ENCODE measurements at places on chromosomes 16 and 17. TPM values are rescaled to one million over a fixed set of nuclear protein-coding genes. Genes with fewer than 3 reads are reported as not detected.

GRCh38 chr16:80741724-80742123 is 62.7 kb downstream of the CDYL2 start:
- DNase-seq, result no peak
- H3K4me3 ChIP-seq, result no peak overlapping the region
- no peaks in the 10 kb centered on the region for H3K36me3 ChIP-seq
- no peaks in the 10 kb centered on the region for H3K27me3 ChIP-seq

DNA sequence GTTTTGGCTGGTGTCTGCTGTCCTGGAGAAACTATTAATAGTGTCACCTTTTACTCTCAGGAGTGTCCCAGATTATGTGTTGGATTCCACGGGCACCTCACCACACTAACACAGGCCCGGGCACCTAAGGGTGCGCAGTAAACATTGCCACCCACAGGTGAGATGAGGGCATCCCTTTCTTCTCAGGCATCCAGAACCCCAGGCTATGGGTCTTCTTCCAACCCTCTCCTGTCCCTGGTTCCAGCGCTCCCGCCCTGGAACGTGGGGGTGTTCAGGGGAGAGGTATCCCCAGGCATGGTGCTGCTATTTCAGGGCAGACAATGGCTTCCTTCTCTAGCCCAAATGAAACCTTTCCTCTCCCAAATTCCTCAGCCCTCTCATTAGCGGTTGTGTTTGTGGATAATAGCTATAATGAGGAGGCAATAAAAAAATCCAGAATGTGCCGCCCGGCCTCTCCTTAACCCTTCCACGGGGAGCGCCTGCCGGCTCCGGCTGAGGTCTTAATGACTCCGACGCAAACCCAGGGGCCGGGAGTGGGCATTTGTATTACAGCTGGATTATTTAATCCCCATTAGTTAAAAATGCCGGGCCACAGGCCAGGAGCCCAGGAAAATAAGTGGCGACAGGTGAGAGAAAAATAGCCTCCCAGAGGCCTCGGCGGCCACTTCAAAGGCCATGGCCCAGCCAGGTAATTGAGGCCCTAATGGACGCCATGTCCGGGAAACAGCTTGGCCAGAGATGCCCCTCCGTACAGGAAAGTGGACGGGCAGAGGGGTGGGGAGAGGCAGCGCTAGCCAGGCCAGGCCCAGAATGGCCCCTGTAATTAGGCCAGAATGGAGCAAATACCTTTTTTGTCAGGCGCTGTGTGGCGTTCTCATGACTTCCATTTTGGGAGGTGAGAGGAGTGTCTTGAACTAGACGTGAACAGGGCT is 102.8 kb downstream of the IRX5 start:
- peaks cover 9% of the 10 kb centered on the region for H3K27me3 ChIP-seq
- H3K27ac ChIP-seq, result no peak overlapping the region
- no peak overlapping the region for H3K4me3 ChIP-seq
- no peak for DNase-seq
- H3K4me1 ChIP-seq, result no peaks in the 10 kb centered on the region

NPIPB13 gene
- 13.6 TPM for total RNA-seq

- no peaks in the 10 kb centered on the region for H3K27me3 ChIP-seq
- DNase-seq, result no peak
- H3K4me3 ChIP-seq, result no peak overlapping the region
These were observed 17.0 kb downstream of the N4BP1 start for GRCh38 chr16:48592839-48593429.

DNA sequence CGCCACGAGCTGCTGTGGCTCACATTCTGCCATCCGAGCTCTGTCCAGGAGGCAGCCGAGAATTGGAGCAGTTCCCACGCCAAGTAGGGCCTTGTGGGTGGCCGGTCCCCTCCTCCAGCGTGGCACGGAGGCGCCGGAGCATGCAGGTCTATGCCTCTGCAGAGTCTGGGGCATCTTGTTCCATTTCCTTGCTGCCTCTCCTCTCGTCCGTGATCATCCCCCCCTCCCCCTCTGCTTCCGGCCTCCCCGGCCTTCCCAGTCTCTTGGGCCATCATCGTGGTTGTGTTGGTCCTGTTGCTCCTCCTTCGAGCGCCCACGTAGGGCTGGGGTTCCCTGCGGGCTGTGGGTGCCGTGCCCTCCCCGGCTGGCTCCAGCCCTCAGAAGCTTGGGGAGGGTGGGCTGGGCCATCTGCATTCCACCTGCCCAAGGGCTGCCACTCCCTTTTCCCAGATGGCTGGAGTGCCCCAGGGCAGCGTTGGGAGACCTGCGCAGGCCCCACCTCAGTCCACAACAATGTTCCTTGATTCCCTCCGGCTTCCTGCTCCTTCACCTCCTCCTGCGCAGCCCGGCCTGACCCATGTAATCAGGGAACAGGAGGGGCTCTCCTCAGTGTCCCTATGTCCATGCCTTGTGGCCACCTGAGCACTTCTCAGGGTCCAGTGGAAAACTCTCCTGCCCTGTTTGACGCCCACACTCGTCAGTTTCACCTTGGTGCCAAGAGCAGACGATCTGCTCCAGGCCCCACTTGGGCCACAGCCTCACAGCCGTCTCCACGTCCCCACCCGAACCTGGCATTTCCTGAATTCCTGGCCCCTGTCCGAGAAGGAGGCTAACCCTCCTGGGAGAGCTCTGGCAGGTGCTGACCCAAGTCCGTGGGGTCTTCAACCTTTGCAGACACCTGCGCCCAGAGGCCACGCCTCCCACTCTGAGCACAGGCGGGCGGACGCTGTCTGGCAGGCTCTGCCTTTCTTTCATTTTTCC is 37.1 kb downstream of the BAIAP2 start:
- DNase-seq, result peak; percentile 65
- no peaks in the 10 kb centered on the region for H3K27me3 ChIP-seq
- H3K27ac ChIP-seq, result peak overlapping the region; percentile 46
- H3K36me3 ChIP-seq, result no peaks in the 10 kb centered on the region
- H3K4me1 ChIP-seq, result peaks cover 14% of the 10 kb centered on the region
- no peak overlapping the region for H3K4me3 ChIP-seq

GRCh38 chr16:78364556-78364880 is 265.1 kb downstream of the WWOX start:
- no peaks in the 10 kb centered on the region for H3K4me1 ChIP-seq
- no peaks in the 10 kb centered on the region for H3K36me3 ChIP-seq
- no peak for DNase-seq
- no peaks in the 10 kb centered on the region for H3K27me3 ChIP-seq

RPUSD1 gene
- 12.6 TPM for total RNA-seq

DNA sequence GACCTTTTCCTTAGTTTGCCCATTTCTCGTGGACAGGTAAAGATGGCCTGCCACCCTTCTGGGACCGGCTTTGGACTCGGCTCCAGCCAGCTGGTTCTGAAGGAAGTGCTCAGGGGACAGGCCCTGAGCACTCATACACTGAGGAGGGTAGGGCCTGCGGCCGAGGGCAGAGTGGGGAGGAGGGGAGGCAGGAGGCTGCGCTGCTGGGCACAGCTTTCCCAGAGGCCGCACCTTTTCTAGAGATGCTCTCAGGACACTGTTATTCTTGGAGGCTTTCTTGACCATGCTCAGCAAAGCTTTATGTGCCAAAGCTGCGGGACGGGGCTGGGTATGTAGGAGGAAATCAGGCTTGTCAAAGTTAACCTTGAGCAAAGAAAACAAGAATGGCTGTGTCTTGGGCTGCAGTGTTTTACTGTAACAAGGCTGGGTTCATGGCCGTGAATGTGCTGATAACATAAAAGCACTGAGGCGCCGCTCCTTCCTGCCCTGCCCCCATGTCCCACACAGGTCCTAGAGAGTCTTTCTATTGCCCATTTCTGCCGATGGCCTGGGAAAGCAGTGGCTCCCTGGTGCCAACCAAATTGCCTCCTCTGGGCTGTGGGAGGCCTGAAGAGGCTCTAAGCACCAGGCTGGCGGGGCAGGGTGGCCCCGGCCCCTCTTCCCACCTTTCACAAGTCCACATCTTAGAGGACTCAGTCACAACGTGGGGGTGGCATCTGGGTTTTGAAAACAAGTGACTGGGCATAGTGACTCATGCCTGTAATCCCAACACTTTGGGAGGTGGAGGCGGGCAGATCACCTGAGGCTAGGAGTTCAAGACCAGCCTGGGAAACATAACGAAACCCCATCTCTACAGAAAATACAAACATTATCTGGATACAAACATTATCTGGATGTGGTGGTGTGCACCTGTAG is 22.3 kb upstream of the TIMP2 start:
- no peaks in the 10 kb centered on the region for H3K36me3 ChIP-seq
- H3K4me1 ChIP-seq, result no peaks in the 10 kb centered on the region
- H3K27me3 ChIP-seq, result no peaks in the 10 kb centered on the region
- H3K4me3 ChIP-seq, result no peak overlapping the region
- no peak overlapping the region for H3K27ac ChIP-seq

DNA sequence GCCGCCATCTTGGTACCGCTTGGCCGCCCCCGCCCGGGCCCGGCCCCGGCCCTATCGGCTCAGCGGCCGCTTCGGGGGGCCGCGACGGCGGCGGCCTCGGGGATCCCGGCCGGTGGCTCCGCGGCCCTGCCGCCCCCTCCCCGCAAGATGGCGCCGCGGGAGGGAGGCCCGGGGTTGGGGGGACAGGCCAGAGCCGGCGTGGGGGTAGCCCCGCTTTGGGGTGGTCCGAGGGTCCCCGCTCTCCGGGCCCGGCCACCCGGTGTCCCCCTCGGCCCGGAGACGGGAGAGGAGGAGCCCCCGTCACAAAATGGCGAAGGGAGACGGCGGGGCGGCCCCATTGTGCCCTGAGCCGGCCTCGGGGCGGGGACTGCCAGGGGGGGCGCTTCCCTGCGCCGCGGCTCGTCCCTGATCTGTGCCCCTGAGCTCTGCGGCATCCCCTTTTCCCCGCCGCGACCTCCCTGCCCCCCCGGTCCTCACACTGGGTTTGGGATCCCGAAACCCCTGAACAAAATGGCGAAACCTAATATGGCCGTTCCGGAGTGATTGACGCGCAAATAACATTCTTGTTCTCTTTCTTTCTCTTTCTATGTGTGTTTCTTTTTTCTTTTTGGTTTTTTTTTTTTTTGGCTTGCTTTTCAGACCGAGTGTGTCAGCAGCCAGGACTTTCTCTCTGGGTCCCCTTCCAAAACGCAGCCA is 986 bp downstream of the HAPSTR1 start:
- H3K4me1 ChIP-seq, result peaks cover 29% of the 10 kb centered on the region
- DNase-seq, result peak; percentile 43
- peak overlapping the region; percentile 98 for H3K27ac ChIP-seq
- no peaks in the 10 kb centered on the region for H3K27me3 ChIP-seq

MAZ gene
- total RNA-seq, result 193 TPM

GDPD3 gene
- 5.6 TPM for total RNA-seq

DNA sequence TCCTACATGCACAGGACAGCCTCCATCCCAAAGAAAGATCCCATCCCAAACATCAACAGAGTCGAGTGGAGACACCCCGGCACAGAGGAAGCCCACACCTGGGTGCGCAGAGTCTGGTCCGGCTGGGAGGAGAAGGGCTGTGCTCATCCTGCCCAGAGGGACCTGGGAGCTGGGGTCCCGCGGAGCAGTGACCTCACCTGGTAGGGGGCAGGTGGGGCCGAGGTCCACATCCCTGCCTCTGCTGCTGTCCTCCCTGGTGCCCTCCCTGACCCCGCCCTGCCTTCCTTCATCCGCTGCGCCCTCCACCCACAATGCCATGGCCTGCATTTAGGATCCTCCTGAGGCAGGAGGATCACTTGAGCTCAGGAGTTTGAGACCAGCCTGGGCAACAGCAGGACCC is 2.9 kb downstream of the C16orf90 start:
- H3K4me1 ChIP-seq, result peaks cover 8% of the 10 kb centered on the region
- DNase-seq, result no peak
- no peak overlapping the region for H3K27ac ChIP-seq
- H3K36me3 ChIP-seq, result no peaks in the 10 kb centered on the region
- no peaks in the 10 kb centered on the region for H3K27me3 ChIP-seq

GRCh38 chr17:64538508-64539130 is 31.8 kb downstream of the CEP95 start:
- no peak overlapping the region for H3K27ac ChIP-seq
- H3K4me3 ChIP-seq, result no peak overlapping the region
- H3K27me3 ChIP-seq, result no peaks in the 10 kb centered on the region
- no peak for DNase-seq
- H3K36me3 ChIP-seq, result no peaks in the 10 kb centered on the region
